ENCODE measurements at places on chromosomes 4 and X. TPM values are rescaled to one million over a fixed set of nuclear protein-coding genes. Genes with fewer than 3 reads are reported as not detected.
A peak's percentile ranks its signal among the peaks of the same experiment; 100 is the strongest.

The AMTN gene
- not detected for polyA plus RNA-seq

The MAGEA6 gene
- polyA plus RNA-seq: not detected

- DNase-seq: no peak
- no peaks in the 10 kb centered on the region for H3K36me3 ChIP-seq
- H3K27ac ChIP-seq: no peak overlapping the region
- no peaks in the 10 kb centered on the region for H3K4me1 ChIP-seq
Observed at GRCh38 chr4:125020089-125021034, 294.4 kb upstream of the FAT4 start.

DNA sequence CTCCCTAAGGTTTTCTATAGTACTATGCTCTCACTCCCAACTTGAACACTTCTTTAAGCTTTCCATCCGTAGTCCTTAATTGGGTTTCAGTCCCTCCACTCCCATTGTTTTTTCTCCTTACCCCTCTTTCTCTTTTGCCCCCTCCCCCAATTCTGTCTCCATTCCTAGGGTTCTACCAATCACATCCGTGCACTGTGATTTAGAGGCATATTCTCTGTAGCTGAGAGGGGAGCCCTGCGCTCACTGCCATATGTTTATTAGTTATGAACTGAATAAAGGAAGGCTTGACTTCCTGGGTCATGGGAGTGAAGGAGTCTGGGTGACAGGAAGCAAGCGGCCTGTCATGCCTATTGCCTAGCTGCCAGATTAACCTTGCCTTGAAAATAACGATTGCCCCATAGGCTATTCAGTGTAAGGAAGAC is 471 bp downstream of the MCTS1 start:
- peak; percentile 22 for DNase-seq
- no peaks in the 10 kb centered on the region for H3K36me3 ChIP-seq
- H3K4me1 ChIP-seq: no peaks in the 10 kb centered on the region

DNA sequence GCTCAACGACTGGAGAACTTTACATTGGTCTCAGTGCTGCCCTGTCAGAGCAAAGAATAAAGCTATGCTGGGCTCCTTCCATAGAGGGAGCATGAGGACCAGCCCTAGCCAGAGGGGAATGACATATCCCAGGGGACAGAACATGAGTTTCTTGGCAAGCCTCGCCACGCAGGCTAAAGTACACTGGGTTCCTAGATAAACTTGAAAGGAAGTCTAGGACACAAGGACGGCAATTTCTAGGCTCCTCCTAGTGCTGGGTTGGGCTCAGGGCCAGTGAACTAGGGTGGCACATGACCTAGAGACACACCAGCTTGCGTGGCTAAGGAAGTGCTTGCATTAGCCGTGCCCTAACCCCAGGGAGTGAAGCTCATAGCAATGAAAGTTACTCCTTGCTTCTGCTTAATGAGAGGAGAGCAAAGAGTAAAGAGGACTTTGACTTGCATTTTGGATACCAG is 141.0 kb downstream of the MAB21L2 start:
- no peaks in the 10 kb centered on the region for H3K36me3 ChIP-seq
- no peaks in the 10 kb centered on the region for H3K27me3 ChIP-seq
- H3K4me3 ChIP-seq: no peak overlapping the region
- H3K27ac ChIP-seq: no peak overlapping the region

- DNase-seq: peak; percentile 97
- H3K27ac ChIP-seq: no peak overlapping the region
- H3K36me3 ChIP-seq: no peaks in the 10 kb centered on the region
- no peaks in the 10 kb centered on the region for H3K27me3 ChIP-seq
- peaks cover 4% of the 10 kb centered on the region for H3K4me1 ChIP-seq
Observed at GRCh38 chrX:154534526-154535322, 11.9 kb downstream of the G6PD start.

GRCh38 chrX:12142661-12143060 is 4.4 kb downstream of the FRMPD4 start:
- H3K27ac ChIP-seq: no peak overlapping the region
- no peaks in the 10 kb centered on the region for H3K36me3 ChIP-seq
- H3K4me3 ChIP-seq: no peak overlapping the region

DNA sequence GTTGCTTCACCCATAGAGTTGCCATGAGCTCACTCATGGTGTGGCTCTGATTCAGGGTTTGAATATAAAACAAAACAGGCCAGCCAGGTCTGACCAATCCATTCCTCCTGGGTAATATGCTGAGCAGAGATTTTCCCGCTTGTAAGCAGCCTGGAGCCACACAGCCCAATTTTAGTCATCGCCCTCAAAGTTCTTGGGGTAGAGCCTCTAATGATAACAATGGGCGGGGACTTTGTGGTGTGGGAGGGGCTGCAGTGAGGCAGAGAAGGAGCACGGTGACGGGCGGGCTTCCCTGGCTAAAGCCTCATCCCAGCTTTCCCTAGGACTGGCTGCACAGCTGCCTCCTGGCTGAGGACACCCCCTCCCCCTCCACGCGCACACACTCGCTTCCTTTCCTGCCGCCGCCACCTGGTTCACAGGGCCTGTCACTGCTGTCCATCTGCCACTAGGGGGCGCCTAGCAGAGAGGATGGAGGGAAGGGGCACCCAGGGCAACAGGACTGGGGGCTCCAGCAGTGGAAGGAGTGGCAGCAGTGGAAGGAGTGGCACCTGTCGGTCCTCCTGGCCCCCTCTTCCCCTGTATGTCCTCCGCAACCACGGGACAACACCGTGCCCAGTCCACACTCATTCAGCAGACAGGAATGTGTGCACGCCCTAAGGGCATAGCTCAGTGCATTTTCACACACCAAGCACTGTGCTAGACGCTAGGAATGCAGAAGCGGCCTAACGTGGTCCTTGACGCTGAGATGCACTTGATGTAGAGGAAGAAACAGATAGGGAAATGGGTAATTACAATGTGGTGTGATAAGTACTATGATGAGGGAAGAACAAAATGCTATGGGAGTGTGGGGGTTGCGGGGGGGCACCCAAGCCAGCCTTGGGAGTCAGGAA is 26.8 kb downstream of the PRPS1 start:
- H3K4me1 ChIP-seq: no peaks in the 10 kb centered on the region
- peaks cover 3% of the 10 kb centered on the region for H3K27me3 ChIP-seq
- H3K4me3 ChIP-seq: no peak overlapping the region
- H3K27ac ChIP-seq: no peak overlapping the region
- DNase-seq: peak; percentile 84

DNA sequence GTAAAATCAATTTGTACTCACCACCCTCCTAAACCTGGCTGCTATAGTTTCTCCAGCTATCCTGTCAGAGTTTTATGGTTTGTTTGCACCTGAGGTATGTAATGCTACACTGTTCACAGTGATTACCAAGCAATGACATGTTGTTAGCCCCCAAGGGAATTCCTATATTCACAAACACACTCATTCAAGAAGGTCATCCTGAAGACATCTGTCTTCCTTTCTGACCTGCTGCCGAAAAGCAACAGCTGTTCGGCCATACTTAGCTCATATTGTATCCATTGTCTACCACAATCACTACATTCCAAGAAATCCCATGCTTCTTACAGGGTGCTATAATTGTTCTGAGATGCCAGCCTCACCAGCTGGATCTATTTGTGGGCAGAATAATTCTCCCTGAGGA is 160.1 kb upstream of the GYPA start:
- no peaks in the 10 kb centered on the region for H3K4me1 ChIP-seq
- no peak overlapping the region for H3K27ac ChIP-seq
- no peak for DNase-seq
- H3K4me3 ChIP-seq: no peak overlapping the region
- no peaks in the 10 kb centered on the region for H3K36me3 ChIP-seq

GRCh38 chr4:16779028-16779675 is 119.3 kb downstream of the LDB2 start:
- H3K4me1 ChIP-seq: no peaks in the 10 kb centered on the region
- no peak overlapping the region for H3K27ac ChIP-seq
- no peaks in the 10 kb centered on the region for H3K27me3 ChIP-seq
- no peak overlapping the region for H3K4me3 ChIP-seq

DNA sequence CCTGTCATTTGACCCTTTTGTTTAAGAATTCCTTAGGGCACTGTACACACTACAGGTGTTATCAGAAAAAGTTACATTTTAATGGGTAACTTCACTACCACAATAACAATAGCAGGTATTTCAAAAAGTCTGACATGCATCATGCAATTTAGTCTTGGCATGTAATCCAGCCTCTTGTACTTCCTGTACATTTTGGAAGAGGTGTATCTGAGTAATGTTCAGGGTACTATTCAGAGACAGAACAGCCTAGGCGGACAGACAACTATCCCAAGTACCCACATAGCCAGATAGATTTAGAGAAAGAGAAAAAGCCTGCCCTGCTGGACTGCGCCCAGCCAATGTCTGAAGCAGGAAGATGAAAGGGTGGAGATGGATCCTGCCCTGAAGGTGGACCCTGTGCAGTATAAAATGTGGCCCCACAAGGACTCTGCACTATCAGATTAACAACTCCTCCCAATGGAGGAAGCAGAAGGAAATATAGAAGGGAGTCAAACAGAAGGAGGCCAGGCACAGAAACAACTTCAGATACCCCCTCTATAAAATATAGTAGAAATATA is 8.5 kb downstream of the UGT2B7 start:
- peaks cover 7% of the 10 kb centered on the region for H3K36me3 ChIP-seq
- H3K4me1 ChIP-seq: no peaks in the 10 kb centered on the region
- H3K27me3 ChIP-seq: no peaks in the 10 kb centered on the region
- no peak overlapping the region for H3K4me3 ChIP-seq

DNA sequence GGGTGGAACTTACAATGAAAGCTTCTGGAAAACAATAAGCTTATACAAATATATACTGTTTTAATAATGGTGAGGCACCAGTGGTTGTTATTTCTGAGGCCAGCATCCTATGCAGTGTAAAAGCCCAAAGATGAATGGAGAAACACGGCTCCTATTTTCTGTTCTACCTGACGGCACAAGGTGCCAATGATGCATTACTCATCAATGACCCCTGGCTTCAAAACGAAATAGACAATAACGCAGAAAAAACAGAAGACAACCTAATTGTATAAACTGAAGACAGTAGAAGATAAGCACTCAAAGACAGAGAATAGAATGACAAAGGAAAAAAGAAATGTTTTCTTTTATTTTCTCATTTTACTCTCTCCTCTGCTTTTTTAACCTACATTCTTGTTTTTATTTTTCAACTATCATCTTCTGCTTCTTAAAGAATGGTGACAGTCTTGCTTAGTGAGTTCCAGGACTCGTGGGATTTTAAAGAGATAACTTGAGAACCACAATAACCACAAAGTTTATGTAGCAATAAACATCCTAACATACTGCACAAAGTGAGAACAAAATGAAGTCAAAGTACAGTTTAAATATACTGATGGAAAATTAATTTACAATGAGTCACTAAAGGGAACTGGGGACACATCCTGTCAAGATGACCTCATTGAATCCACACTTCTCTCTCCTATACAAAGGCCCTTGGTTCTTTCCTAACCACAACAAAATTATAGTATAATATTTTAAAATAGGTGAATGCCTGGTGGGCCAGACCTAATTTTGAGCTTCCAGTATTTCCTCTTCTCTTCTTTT is 169.8 kb downstream of the BTC start:
- H3K4me1 ChIP-seq: no peaks in the 10 kb centered on the region
- no peaks in the 10 kb centered on the region for H3K36me3 ChIP-seq
- no peaks in the 10 kb centered on the region for H3K27me3 ChIP-seq
- H3K27ac ChIP-seq: no peak overlapping the region
- no peak overlapping the region for H3K4me3 ChIP-seq

GRCh38 chrX:130575831-130576389 is 174.1 kb downstream of the RBMX2 start:
- DNase-seq: peak; percentile 34
- no peaks in the 10 kb centered on the region for H3K4me1 ChIP-seq
- H3K27ac ChIP-seq: no peak overlapping the region

- no peaks in the 10 kb centered on the region for H3K27me3 ChIP-seq
- peak overlapping the region; percentile 97 for H3K4me3 ChIP-seq
- H3K27ac ChIP-seq: peak overlapping the region; percentile 95
Observed at GRCh38 chr4:55396308-55397125, 760 bp downstream of the TMEM165 start.

GRCh38 chrX:137043736-137044135 is 9.9 kb upstream of the GPR101 start:
- H3K27me3 ChIP-seq: no peaks in the 10 kb centered on the region
- H3K27ac ChIP-seq: no peak overlapping the region
- no peak for DNase-seq
- no peaks in the 10 kb centered on the region for H3K4me1 ChIP-seq

DNA sequence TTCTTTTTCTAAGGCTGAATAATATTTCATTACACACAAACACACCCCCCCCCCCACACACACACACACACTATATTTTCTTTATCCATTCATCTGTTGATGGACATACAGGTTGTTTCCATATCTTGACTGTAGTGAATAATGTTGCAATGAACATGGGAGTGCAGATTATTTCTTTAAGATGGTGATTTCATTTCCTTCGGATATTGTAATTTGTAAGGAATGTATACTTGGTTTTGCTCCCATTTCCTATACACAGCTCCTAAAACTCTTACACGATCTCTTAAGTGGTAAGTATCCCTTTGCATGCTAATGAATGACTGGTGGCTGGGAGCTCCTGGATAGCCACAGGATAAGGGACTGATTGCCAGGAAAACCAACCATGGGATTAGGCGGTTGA is 14.7 kb upstream of the RBMXL3 start:
- H3K4me3 ChIP-seq: no peak overlapping the region
- H3K4me1 ChIP-seq: no peaks in the 10 kb centered on the region
- H3K36me3 ChIP-seq: no peaks in the 10 kb centered on the region
- no peak for DNase-seq

GRCh38 chrX:104168127-104168526 is 1.9 kb downstream of the FAM199X start:
- no peak overlapping the region for H3K27ac ChIP-seq
- no peaks in the 10 kb centered on the region for H3K27me3 ChIP-seq
- peak overlapping the region; percentile 75 for H3K4me3 ChIP-seq
- no peak for DNase-seq
- no peaks in the 10 kb centered on the region for H3K4me1 ChIP-seq
